ENCODE measurements at places on chromosomes 2 and 18.

- no peak for DNase-seq
Measured at GRCh38 chr2:190407246-190407661, 901 bp upstream of the MFSD6 start.

DNA sequence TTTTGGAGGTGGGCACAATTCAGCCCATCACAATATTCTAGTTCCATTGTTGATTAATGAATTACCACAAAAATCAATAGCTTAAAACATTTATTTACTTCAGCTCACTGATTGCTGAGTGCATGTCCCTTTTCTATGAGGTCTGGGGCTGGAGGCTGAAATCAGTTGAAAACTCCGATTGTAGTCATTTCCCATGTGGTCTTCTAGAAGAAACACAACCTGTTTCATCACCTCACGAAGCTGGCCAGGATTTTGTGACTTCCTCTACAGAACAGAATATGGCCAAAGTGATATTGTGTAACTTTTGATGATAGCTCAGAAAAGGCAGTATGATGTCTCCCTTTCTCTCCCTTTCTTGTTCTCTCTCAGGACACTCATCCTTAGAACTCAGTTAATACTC, 44.1 kb upstream of the CYRIA start:
- DNase-seq: no peak

GRCh38 chr18:76452357-76452756, 42.7 kb downstream of the ZNF516 start:
- no peak for DNase-seq

GRCh38 chr2:151774506-151774905, 40.2 kb upstream of the NEB start:
- no peak for DNase-seq

- no peak for DNase-seq
Measured at GRCh38 chr2:71941726-71942525, 205.7 kb downstream of the CYP26B1 start.

DNA sequence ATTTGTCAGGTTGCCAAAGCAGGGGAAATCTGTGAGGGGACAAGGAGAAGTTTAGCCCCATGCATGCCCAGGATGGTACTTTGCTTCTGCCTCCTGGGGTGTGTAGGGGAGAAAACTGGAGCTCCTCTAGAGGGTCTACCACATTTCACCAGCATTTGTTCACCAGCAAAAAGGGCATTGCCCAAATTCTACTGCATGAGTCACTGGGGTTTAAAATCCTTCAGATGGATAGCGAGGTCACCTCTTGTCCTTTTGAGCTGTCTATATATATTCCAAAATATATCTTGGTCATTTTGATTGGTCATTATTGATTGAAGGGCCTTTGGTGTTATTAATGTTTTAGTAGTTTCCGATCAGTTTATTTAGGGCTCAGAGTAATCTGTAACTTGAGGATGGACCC, 18.7 kb downstream of the FHOD3 start:
- no peak for DNase-seq

DNA sequence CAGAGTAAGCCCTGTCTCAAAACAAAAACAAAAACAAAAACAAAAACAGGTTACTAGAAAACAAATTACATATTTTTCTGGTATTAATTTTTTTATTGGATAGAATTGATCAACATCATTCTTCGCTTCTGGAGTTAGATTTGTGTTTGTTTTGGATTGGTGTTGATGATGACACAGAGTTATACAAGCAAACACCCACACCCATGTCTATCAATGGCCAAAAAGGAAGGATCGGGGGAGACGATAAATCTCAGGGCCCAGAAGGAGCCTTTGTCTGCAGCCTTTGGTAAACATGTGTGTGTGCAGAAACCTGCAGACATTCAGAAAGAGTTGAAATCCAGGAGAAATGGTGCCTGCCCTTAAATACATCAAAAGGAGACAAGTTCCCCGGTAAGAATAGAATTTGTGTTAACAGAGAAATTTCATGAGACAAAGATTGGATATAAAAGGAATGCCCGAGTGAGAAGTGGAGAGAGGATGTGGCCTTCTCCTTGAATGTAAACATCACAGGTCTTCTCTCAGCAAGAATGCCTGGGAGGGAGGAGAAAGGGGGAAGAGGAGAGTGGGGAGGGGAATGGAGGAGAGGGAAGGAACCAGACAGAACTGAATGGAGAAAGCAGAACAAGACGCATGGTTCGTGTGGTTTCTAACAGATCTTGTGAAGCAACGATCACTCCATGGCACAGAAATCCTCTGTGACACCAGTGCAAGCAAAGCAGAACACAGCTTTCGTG, 40.4 kb upstream of the TMEM178A start:
- DNase-seq: no peak

- DNase-seq: no peak
Measured at GRCh38 chr2:23420840-23421476, 36.0 kb downstream of the KLHL29 start.

DNA sequence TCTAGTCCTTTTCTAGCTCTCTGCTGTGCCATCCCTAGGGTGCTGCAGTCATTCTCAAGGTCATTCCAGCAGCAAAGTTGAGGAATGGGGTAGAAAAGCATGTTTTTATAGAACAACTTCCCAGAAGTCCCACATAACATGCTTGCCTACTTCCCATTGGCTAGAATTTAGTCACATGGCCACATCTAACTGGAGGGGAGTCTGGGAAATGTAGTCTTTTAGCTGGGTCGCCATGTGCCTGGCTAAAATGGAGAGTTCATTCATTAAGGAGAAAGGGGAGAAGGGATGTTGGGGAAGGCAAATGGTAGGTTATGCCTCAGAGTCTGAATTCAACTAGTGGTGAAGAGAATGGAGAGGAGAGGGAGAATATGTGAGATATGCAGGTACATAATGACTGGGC, 85.7 kb downstream of the SLC4A3 start:
- no peak for DNase-seq

GRCh38 chr2:86633155-86633651, 9.5 kb upstream of the RNF103 start:
- DNase-seq: no peak

- DNase-seq: no peak
Measured at GRCh38 chr2:231396058-231396821, 730 bp downstream of the B3GNT7 start.

- no peak for DNase-seq
Measured at GRCh38 chr2:205792908-205793307, 110.6 kb downstream of the NRP2 start.

GRCh38 chr2:32963941-32964340, 17.2 kb downstream of the LTBP1 start:
- no peak for DNase-seq

DNA sequence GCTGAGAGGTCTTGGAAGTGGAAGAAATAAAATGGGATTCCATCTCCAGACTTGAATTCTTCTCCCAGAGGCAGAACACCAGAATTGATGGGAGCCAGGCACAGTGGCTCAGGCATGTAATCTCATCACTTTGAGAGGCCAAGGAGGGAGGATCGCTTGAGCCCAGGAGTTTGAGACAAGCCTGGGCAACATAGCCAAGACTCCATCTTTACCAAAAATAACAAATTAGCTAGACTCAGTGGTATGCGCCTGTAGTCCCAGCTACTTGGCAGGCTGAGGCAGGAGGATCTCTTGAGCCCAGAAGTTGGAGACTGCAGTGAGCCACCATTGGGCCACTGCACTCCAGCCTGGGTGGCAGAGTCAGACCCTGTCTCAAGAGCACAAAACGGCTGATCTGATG, 144.3 kb downstream of the C1D start:
- DNase-seq: no peak

DNA sequence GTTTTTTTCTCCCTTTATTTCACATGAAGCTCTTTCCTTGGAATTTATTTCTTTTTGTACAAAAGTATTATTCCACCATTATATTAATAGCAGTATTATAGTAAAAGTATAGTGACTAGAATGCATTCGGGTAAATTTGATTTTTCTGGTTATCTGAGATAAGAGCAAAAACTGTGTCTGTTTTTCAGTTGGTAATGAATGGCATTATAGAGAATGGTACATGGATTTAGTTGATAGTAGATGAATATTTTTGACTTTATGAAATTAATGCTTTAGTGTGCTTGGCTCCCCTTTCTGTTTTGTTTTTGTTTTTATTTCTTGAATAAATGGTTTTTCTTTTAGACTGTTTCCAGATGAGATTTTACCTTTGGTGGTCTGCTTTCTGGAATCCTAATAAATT, 71.8 kb downstream of the MTA3 start:
- DNase-seq: no peak

DNA sequence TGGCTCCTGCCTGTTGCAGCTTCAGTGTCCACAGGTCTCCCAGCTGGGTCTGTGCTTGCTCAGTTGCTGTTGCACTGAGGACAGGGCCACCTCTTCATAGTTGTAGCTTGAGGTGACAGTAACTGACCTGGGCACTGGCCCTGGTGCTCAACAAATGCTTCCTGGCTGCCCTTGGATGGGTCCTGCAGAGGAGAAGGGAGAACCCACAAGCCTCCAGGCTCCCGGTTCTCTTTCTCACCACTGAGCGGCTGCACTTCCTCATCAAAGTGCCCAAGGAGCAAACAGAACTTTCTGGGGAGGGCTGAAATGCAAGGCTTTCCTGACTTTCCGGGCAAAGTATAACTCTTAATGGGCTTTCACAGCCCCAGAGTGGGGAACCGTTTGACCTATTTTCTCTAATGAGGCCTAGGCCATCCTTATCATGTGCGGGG, 38.7 kb downstream of the LCT start:
- DNase-seq: no peak

DNA sequence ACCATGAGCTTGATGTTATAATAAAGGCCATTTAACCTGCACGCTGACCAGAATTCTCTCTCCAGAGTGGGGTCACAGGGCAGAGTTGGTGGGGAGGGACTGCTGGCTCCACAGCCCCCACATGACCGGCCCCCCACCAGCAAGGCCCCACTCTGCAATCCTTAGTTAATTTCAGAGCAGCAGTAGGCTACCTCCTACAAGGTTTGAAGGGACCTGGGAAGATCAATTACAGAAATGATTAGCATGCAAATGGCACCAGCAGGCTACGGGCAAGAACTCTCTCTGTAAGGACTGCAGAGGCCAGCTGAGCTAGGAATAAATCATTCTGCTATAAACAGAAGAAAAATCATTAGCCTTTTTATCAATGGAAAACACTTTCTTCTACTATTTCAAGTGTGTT, 135.3 kb downstream of the C1D start:
- no peak for DNase-seq

- DNase-seq: no peak
Measured at GRCh38 chr2:217835931-217836891, 166.6 kb downstream of the TNS1 start.

DNA sequence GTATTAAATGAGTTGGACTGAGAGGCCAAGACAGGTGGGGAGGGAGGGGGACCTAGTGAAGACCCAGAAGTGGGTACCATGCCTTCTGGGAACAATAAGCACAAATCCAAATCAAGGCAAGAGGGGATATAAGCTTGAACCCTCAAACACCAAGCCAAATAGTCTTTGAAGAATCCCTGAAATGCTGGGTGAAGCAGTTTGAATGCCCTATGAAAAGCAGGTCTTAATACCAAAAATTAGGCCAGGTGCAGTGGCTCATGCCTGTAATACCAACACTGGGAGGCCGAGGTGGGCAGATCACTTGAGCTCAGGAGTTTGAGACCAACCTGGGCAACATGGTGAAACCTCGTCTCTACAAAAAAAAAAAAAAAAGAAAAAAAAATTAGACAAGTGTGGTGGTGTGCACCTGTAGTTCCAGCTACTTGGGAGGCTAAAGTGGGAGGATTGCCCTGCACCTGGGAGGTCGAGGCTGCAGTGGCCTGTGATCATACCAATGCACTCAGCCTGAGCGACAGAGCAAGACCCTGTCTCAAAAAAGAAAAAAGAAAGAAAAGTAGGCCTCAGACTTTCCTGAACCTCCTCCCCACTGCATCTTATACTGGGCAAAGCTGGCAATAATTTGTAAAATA, 3.5 kb downstream of the PCBP1 start:
- no peak for DNase-seq

GRCh38 chr2:237700512-237701032, 73.2 kb downstream of the LRRFIP1 start:
- peak; percentile 53 for DNase-seq

GRCh38 chr2:102789349-102790090, 27.7 kb downstream of the TMEM182 start:
- no peak for DNase-seq

DNA sequence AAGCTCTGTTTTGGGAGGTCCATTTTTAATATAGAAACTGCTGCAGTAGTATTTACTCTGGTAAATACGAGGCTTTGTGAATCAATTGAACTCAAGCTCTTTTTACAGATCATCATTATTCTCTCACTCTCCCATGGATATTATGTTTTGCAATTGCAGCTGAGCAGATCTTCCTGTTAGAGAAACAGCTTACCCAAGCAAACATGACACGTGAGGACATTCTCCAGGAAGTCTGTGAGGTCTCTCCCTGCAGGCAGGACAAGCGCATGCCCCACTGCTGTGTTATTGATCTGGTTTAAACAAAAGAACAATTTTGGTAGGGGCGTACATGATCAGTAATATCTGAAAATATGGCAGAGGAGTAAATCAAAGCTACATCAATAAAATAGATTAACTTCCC, 72.1 kb downstream of the COL6A3 start:
- DNase-seq: no peak

DNA sequence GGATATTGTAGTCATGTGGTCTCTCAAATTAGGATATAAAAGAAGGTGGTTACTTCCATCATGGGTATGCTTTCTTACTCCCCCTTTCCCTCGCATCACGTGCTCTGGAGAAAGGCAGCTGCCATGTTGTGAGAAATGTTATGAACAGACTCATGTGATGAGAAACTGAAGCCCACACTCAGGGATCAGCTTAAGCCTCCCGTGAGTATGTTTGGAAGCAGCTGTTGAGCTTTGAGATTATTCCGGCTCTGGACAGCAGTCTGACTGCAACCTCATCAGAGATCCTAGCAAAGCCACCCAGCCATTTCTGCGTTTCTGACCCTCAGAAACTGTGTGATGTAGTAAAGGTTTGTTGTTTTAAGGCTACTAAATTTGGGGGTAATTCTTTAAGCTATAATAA, 700.1 kb downstream of the ADCYAP1 start:
- no peak for DNase-seq

DNA sequence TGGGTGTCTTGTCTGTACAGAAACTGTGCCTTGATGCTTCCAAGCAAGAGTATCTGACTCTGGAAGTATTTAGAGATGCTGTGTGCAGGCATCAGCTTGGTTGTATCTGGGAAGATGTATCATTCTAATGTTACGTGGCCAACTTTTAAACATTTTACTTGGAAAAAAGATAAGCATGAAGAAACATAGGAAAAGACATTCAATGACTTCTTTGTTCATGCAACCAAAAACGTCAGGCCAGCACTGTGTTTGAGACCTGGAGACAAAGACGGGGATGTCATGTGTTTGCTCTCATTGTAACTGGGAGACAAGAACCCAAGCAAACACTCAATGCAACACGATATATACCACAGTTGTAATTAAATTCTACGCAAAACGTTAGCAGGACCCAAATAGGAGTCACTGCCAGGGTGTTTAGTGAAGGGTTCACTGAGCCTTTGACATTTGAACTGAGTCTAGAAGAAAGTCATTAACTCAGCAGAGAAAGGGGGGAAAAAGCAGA, 8.9 kb upstream of the SESTD1 start:
- DNase-seq: no peak

GRCh38 chr2:185645529-185645928, 93.1 kb upstream of the FSIP2 start:
- DNase-seq: no peak

- DNase-seq: no peak
Measured at GRCh38 chr2:24515831-24516230, 24.8 kb downstream of the NCOA1 start.
